ENCODE measurements at places on chromosomes 7 and 10. TPM values are rescaled to one million over a fixed set of nuclear protein-coding genes. Genes with fewer than 3 reads are reported as not detected.
A peak's percentile ranks its signal among the peaks of the same experiment; 100 is the strongest.

DNA sequence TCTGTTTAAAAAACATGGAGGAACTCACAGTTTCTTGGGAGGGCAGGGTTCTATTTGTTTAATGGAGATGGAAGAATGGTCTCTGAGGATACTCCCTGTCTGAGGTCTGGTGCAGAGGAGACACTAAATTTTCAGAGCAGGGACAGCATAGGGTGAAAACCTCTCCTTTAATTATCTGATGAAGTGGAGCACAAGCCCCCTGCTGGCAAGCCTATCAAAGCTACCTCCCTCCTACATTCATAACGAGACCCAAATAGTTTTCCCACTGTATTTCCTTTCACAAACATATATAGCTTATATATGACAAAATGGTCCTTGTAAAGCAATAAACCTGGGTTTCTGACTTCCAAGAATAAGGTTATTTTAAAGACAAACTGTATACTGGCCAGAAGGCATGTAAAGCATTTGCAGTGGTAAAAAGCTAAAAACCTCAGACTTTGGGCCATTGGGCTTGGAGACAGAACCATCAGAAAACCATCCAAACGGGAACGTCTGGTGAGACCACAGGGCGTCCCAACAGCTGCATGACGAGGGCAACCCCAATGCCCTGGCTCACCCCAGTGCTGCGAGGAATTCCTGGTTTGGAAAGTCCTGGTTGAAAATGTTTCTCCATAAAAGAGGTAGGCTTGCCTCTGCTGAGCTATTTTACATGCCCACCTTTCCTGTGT is 201.3 kb downstream of the FANK1 start:
- no peak overlapping the region for H3K4me3 ChIP-seq
- H3K36me3 ChIP-seq: no peaks in the 10 kb centered on the region
- no peak overlapping the region for H3K27ac ChIP-seq

- H3K27me3 ChIP-seq: no peaks in the 10 kb centered on the region
- H3K27ac ChIP-seq: no peak overlapping the region
- H3K36me3 ChIP-seq: no peaks in the 10 kb centered on the region
- H3K4me3 ChIP-seq: no peak overlapping the region
- DNase-seq: no peak
- H3K4me1 ChIP-seq: no peaks in the 10 kb centered on the region
These were observed 1183.6 kb downstream of the GATA3 start for GRCh38 chr10:9238041-9238440.

- no peaks in the 10 kb centered on the region for H3K36me3 ChIP-seq
- peaks cover 3% of the 10 kb centered on the region for H3K27me3 ChIP-seq
- no peaks in the 10 kb centered on the region for H3K4me1 ChIP-seq
- H3K4me3 ChIP-seq: no peak overlapping the region
- no peak for DNase-seq
These were observed 92.7 kb upstream of the GPR141 start for GRCh38 chr7:37590824-37591223.

- no peaks in the 10 kb centered on the region for H3K27me3 ChIP-seq
- no peak overlapping the region for H3K4me3 ChIP-seq
These were observed 51.0 kb downstream of the FHIP2A start for GRCh38 chr10:114872519-114873087.

CYP2C9 gene
- not detected for total RNA-seq

- H3K4me1 ChIP-seq: peaks cover 5% of the 10 kb centered on the region
- no peak overlapping the region for H3K4me3 ChIP-seq
- no peak for DNase-seq
- peaks cover 6% of the 10 kb centered on the region for H3K27me3 ChIP-seq
- peaks cover 5% of the 10 kb centered on the region for H3K36me3 ChIP-seq
These were observed 59.0 kb downstream of the ADCYAP1R1 start for GRCh38 chr7:31111109-31111451.

CHAT gene
- total RNA-seq: 0.23 TPM

DNA sequence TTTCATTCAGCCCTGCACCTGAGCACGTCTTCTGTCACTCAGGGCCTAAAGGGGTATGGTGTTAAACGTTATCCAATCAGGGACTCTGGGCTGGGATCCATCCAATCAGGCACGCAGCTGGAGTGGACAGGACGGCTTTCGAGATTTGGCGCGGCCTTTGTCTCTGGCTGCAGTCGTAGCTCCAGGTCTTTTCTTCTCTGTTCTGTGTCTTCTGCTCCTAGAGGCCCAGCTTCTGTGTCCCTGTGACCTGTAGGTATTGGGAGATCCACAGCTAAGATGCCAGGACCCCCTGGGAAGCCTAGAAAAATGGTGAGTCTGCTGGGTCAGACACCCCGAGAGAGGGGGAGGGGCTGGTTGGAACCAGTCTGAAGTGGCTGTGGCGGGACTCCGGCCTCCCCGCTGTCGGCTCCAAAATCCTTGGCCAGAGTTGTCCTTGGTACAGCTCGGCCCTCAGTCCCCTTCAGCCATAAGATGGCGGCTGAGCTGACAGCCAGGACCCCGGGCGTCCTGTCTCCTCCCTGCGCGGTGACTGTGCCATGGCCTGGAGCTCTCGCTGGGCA is 11.7 kb upstream of the ZNF680 start:
- peak overlapping the region; percentile 87 for H3K4me3 ChIP-seq
- DNase-seq: peak; percentile 50
- no peaks in the 10 kb centered on the region for H3K4me1 ChIP-seq
- H3K27ac ChIP-seq: peak overlapping the region; percentile 57
- no peaks in the 10 kb centered on the region for H3K36me3 ChIP-seq

GRCh38 chr10:132550366-132551092 is 12.9 kb downstream of the INPP5A start:
- no peak for DNase-seq
- H3K4me1 ChIP-seq: peaks cover 2% of the 10 kb centered on the region
- H3K4me3 ChIP-seq: no peak overlapping the region
- H3K36me3 ChIP-seq: no peaks in the 10 kb centered on the region
- H3K27me3 ChIP-seq: peaks cover 5% of the 10 kb centered on the region

CPA1 gene
- total RNA-seq: not detected

DNA sequence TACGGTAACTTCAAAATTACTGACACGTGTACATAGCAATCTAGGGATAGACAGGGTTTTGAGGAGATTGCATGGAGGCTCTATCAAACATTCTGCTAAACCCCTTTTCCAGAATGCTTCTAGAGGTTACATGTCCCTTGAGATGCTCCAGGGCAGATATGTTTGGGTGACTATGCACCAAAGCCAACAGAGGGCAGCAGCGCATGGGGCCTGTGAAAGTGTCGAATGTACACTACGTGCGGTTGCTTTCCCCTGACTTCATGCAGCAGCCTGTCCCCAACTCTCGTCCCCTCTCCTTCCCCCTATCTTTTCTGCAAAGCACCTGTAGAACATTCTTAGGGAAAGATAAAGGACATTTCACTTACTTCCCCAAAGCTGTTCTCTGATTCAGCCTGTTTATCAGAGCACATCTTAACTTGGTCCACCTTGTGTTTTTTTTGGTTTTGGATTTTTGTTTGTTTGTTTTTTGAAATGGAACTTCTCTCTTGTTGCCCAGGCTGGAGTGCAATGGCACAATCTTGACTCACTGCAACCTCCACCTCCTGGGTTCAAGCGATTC is 90.2 kb downstream of the UBE3C start:
- peaks cover 18% of the 10 kb centered on the region for H3K36me3 ChIP-seq
- no peak overlapping the region for H3K4me3 ChIP-seq
- DNase-seq: peak; percentile 40
- no peaks in the 10 kb centered on the region for H3K4me1 ChIP-seq
- H3K27ac ChIP-seq: no peak overlapping the region
- H3K27me3 ChIP-seq: peaks cover 2% of the 10 kb centered on the region

- no peaks in the 10 kb centered on the region for H3K27me3 ChIP-seq
- H3K27ac ChIP-seq: no peak overlapping the region
- H3K4me3 ChIP-seq: no peak overlapping the region
- H3K4me1 ChIP-seq: no peaks in the 10 kb centered on the region
- no peaks in the 10 kb centered on the region for H3K36me3 ChIP-seq
These were observed 303.9 kb upstream of the NRP1 start for GRCh38 chr10:33638374-33638773.

GRCh38 chr10:16699435-16700057 is 117.7 kb downstream of the RSU1 start:
- H3K4me1 ChIP-seq: no peaks in the 10 kb centered on the region
- H3K4me3 ChIP-seq: no peak overlapping the region
- H3K27ac ChIP-seq: no peak overlapping the region
- DNase-seq: no peak
- H3K36me3 ChIP-seq: peaks cover 11% of the 10 kb centered on the region

DNA sequence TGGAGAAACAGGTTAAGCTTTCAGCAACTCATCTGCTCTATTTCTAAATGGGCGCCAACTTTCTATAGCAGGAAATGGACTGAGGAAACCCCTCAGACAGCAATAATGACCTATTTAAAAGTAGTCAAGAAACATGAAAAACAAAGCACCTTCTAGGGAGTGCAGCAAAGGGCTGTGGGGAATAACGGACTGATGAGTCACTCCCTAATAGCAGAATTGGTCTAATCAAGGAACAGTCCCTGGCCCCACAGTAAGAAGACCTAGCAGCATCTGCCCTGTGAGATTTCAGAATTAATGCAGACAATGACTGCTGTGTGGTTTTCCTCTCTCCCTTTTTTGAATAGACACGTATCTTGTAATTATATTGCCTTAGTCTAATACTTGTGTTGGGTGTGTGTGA is 602.9 kb downstream of the IPMK start:
- no peaks in the 10 kb centered on the region for H3K27me3 ChIP-seq
- H3K4me3 ChIP-seq: no peak overlapping the region
- DNase-seq: no peak
- H3K36me3 ChIP-seq: no peaks in the 10 kb centered on the region
- peaks cover 7% of the 10 kb centered on the region for H3K4me1 ChIP-seq

DNA sequence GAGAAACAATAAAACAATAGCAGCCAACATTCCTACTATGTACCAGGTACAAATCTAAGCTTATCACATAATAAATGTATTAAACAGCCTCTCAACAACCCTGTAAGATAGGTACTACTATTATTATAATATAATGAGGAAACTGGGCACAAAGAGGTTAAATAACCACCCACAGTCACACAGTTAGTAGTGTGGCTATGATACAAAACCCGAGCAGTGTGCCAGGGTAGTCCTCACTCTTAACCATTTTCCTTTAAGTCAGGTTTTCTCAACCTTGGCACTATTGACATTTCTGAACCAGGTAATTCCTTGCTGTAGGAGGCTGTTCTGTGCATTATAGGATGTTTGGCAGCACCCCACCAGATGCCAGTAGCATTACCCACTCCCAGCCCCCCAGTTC is 48.8 kb downstream of the DNAJC1 start:
- no peaks in the 10 kb centered on the region for H3K4me1 ChIP-seq
- no peaks in the 10 kb centered on the region for H3K36me3 ChIP-seq
- no peak for DNase-seq
- no peak overlapping the region for H3K27ac ChIP-seq
- H3K27me3 ChIP-seq: no peaks in the 10 kb centered on the region

DNA sequence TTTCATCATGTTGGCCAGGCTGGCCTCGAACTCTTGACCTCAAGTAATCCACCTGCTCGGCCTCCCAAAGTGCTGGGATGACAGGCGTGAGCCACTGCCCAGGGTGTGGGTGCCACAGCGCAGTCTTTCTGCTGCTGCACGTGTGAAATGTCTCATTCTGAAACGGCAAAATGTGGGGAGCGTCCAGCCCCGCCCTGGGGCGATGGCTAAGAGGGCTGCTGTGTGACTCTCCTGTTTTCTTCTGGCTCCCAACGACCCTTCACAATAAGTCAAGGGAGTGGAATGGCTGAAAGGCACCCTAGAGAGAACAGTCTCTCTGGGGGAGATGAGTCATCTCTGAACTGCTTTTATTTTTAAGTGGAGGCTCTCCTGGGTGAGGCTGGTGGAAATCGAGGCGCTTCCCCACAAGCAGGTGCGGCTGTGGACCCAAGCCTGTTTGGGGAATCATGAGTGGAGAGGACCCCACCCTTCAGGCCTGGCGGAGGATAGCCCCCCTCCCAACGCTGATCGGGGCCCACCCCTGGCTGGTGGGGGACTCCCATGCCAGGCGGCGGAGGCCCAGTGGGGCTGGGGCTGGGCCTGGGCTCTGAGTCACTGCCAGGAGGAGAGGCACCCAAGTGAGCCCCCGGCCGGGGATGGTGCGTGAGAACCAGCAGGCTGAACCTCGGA is 18.0 kb downstream of the ADAP1 start:
- H3K36me3 ChIP-seq: no peaks in the 10 kb centered on the region
- DNase-seq: no peak
- H3K4me1 ChIP-seq: no peaks in the 10 kb centered on the region
- H3K27ac ChIP-seq: no peak overlapping the region
- no peaks in the 10 kb centered on the region for H3K27me3 ChIP-seq

- DNase-seq: no peak
- H3K36me3 ChIP-seq: no peaks in the 10 kb centered on the region
- H3K27ac ChIP-seq: peak overlapping the region; percentile 46
- no peak overlapping the region for H3K4me3 ChIP-seq
- no peaks in the 10 kb centered on the region for H3K27me3 ChIP-seq
These were observed 134.9 kb downstream of the MICU1 start for GRCh38 chr10:72490951-72491350.

DNA sequence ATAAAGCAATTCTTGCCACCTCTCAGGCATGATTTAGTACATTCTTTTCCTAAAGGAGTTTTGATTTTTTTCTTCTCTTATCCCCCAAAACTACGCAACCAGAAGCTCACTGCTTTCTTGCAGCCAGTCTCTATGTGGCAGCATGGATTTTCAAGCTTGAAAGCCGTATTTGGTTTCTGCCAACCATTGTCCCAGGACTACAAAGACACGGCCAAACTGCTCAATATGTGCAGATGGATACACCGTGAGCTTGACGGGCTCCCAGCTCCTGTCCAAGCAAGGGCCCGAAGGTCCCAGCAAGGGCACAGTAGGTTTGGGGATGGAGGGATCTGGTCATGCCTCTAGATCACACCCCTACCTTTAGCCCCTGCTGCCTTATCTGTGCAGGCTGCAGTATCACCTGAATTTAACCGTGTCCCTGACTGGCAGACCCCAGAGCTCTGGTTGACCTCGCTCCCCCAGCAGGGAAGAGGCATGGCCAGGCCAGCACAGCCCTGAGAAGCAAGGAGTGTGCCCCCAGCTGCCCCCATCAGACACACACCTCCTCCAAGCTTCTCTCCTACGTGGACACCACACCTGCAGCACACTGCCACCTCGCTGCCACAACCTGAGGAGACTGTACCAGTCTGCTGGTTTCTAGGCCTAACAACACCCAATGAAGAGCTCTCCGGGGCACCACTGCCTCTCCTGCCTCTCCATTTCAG is 86.8 kb downstream of the COBL start:
- peaks cover 9% of the 10 kb centered on the region for H3K27me3 ChIP-seq
- peaks cover 10% of the 10 kb centered on the region for H3K4me1 ChIP-seq
- no peak for DNase-seq
- H3K4me3 ChIP-seq: no peak overlapping the region
- H3K27ac ChIP-seq: no peak overlapping the region
- no peaks in the 10 kb centered on the region for H3K36me3 ChIP-seq

GRCh38 chr10:8404721-8405120 is 350.2 kb downstream of the GATA3 start:
- H3K27me3 ChIP-seq: no peaks in the 10 kb centered on the region
- H3K27ac ChIP-seq: no peak overlapping the region
- no peak for DNase-seq
- H3K4me3 ChIP-seq: no peak overlapping the region

DNA sequence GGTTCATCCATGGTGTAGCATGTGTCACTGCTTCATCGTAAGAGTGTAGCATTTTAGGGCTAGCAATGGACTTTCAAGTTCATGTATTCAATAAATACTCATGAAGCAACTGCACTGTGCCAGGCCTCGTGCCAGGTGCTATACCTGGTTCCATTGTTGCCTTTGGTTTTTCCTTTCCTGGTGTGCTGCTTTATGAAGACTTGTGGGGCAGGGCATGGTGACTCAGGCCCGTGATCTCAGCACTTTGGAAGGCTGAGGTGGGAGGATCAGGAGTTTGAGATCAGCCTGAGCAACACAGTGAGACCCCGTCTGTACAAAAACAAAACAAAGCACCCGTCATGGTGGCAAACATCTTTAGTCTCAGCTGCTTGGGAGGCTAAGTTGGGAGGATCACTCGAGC is 2.2 kb upstream of the CPA4 start:
- peaks cover 10% of the 10 kb centered on the region for H3K27me3 ChIP-seq
- H3K4me3 ChIP-seq: no peak overlapping the region
- no peak for DNase-seq
- H3K27ac ChIP-seq: no peak overlapping the region

CH25H gene
- 10.0 TPM for total RNA-seq

LRRTM3 gene
- total RNA-seq: not detected

COBL gene
- total RNA-seq: 1.8 TPM

Data from endothelial cell (in vitro differentiated cells).